ENCODE measurements at places on chromosomes 2 and 18. TPM values are rescaled to one million over a fixed set of nuclear protein-coding genes. Genes with fewer than 3 reads are reported as not detected.
A peak's percentile ranks its signal among the peaks of the same experiment; 100 is the strongest.

DNA sequence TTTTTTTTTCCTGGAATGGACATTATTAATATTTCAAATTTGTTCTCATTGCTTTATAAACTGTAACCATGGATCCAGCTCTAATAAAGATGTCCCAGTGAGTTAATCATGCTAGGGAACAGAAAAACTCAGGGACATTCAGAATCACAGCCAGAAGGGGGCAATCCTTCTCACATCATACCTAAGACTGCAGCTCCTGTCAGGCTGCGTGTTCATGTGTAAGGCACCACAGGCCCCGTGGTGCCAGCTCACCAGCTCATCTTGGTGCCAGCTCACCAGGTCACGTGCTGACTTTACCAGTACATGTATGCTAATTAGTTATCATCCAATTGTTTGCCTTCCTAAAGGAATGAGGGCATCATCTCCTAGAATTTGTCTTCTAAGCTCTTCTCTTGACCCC, 84.7 kb upstream of the NEDD4L start:
- H3K27ac ChIP-seq, result no peak overlapping the region
- DNase-seq, result peak; percentile 2
- H3K4me3 ChIP-seq, result no peak overlapping the region

The PLCD4 gene
- 0.16 TPM for polyA plus RNA-seq

The IL36A gene
- not detected for polyA plus RNA-seq

GRCh38 chr2:141805302-141805701, 325.5 kb downstream of the LRP1B start:
- H3K27me3 ChIP-seq, result no peaks in the 10 kb centered on the region
- H3K4me3 ChIP-seq, result no peak overlapping the region
- no peak for DNase-seq
- H3K4me1 ChIP-seq, result no peaks in the 10 kb centered on the region
- no peak overlapping the region for H3K27ac ChIP-seq

- no peak for DNase-seq
- no peaks in the 10 kb centered on the region for H3K27me3 ChIP-seq
These were observed 201.0 kb upstream of the RBMS1 start for GRCh38 chr2:160694631-160695030.

- H3K27me3 ChIP-seq, result no peaks in the 10 kb centered on the region
- no peaks in the 10 kb centered on the region for H3K36me3 ChIP-seq
- DNase-seq, result no peak
- H3K27ac ChIP-seq, result no peak overlapping the region
These were observed 116.6 kb upstream of the NOSTRIN start for GRCh38 chr2:168685600-168686451.

The SERPINB2 gene
- polyA plus RNA-seq, result not detected

GRCh38 chr2:236866542-236867340, 218.9 kb upstream of the COPS8 start:
- DNase-seq, result no peak
- no peaks in the 10 kb centered on the region for H3K4me1 ChIP-seq
- no peaks in the 10 kb centered on the region for H3K36me3 ChIP-seq
- no peaks in the 10 kb centered on the region for H3K27me3 ChIP-seq
- H3K4me3 ChIP-seq, result no peak overlapping the region
- no peak overlapping the region for H3K27ac ChIP-seq

- no peak for DNase-seq
- no peaks in the 10 kb centered on the region for H3K27me3 ChIP-seq
- H3K36me3 ChIP-seq, result no peaks in the 10 kb centered on the region
These were observed 65.6 kb downstream of the HS1BP3 start for GRCh38 chr2:20585359-20585709.

GRCh38 chr18:76405681-76406356, 89.2 kb downstream of the ZNF516 start:
- H3K27ac ChIP-seq, result no peak overlapping the region
- no peaks in the 10 kb centered on the region for H3K36me3 ChIP-seq
- no peaks in the 10 kb centered on the region for H3K4me1 ChIP-seq
- no peaks in the 10 kb centered on the region for H3K27me3 ChIP-seq

DNA sequence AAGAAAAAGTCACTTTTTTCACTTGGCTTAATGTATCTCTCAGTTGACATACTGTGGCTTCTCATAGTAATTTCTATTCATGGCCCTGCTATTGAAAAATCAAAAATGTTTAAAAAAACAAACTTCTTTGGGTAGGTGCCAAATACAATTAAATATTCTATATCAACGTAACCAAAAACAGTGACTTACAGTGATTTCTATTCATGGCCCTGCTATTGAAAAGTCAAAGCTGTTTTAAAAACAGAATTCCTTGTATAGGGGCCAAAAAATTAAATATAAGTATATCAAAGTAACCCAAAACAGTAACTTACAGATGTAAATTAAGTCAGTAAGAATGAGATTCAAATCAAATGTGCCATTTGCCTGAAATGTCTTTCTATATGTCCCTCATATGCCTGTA, 31.4 kb upstream of the CD302 start:
- peaks cover 46% of the 10 kb centered on the region for H3K36me3 ChIP-seq
- H3K4me3 ChIP-seq, result no peak overlapping the region
- H3K27ac ChIP-seq, result no peak overlapping the region
- H3K27me3 ChIP-seq, result no peaks in the 10 kb centered on the region
- DNase-seq, result no peak
- H3K4me1 ChIP-seq, result no peaks in the 10 kb centered on the region

DNA sequence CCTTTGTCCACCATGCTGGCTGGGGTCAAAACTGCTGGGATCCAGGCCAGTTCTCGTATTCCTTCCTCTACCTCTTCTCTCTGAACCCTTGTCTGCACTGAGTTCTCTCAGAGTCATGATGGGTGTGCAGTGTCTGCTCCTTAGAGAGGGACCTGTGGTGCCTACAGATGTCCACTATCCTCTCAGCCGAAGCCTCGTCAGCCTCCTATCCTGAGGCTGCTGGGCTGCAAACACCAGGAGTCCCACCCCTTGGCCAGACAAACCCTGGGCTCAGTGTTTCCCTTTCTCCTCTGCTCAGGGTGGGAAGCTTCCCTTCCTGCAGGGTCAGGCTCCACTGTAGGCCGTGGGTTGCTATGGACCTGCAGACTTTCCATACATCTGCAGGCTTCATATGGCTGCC, 2.3 kb downstream of the INPP5D start:
- no peaks in the 10 kb centered on the region for H3K27me3 ChIP-seq
- H3K4me3 ChIP-seq, result peak overlapping the region; percentile 98
- peaks cover 67% of the 10 kb centered on the region for H3K4me1 ChIP-seq
- no peak for DNase-seq
- peak overlapping the region; percentile 85 for H3K27ac ChIP-seq

DNA sequence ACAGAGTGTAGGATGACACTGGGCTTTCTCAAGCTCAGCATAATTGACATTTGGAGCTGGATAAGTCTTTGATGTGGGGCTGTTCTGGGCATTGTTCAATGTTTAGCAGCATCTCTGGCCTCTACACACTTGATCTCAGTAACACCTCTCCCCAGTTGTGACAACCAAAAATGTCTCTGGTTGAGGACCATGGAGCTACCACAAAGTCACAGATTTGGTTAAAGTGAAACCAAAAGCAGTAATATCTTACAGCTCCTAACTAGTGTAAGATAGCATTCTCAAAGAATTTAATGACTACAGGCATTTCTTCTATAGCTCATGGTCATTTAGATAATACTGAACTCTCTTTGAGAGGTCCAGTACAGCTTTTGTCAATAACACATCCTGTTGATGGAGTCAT, 23.4 kb upstream of the PAX3 start:
- H3K36me3 ChIP-seq, result no peaks in the 10 kb centered on the region
- peaks cover 11% of the 10 kb centered on the region for H3K27me3 ChIP-seq
- no peak for DNase-seq
- H3K4me3 ChIP-seq, result no peak overlapping the region

- DNase-seq, result peak; percentile 4
- peaks cover 9% of the 10 kb centered on the region for H3K27me3 ChIP-seq
- no peak overlapping the region for H3K27ac ChIP-seq
- no peaks in the 10 kb centered on the region for H3K4me1 ChIP-seq
- H3K4me3 ChIP-seq, result no peak overlapping the region
These were observed 2.2 kb downstream of the RND3 start for GRCh38 chr2:150485114-150485870.

The CENPO gene
- 6.4 TPM for polyA plus RNA-seq

- no peak overlapping the region for H3K27ac ChIP-seq
- no peaks in the 10 kb centered on the region for H3K36me3 ChIP-seq
- DNase-seq, result no peak
- H3K4me3 ChIP-seq, result no peak overlapping the region
These were observed 247.8 kb downstream of the MYT1L start for GRCh38 chr2:2083113-2083758.

The KIF5C gene
- 0.95 TPM for polyA plus RNA-seq

Measured in CD4-positive, CD25-positive, alpha-beta regulatory T cell (primary cell).